ENCODE measurements at places on chromosomes 3 and 15.

- DNase-seq, result no peak
Observed at GRCh38 chr3:194256040-194256945, 94.8 kb downstream of the CPN2 start.

DNA sequence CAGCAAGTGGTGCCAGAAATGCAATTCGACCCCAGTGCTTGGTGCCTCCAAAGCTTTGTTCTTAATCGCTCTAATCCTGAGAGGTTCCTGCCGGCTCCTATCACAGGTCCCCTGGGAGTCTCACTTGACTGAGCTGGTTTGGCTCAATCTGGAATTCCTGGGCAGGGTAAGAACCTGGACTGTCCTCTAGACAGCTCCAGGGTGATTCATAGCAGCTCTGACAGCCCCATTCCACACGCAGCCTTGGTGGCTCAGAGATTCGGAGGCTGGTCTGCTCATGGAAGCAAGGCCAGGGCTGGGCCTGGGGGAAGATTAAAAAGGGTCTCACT lies 37.9 kb downstream of the MYO5C start:
- no peak for DNase-seq

DNA sequence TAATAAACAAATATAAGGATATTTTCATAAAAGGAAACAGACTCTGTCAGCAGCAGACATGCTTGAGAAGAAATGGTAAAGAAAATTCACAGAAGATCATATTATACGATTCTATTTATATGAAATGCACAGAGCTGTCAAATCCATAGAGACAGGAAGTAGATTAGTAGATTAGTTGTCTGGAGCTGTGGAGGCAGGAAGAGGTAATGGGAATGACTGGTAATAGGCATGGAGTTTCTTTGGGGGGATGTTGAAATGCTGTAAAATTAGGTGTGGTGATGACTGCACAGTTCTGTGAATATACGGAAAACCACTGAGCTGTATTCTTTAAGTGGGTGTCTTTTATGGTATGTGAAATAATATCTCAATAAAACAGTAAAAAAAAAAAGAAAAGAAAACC lies 35.3 kb downstream of the CEP152 start:
- no peak for DNase-seq

DNA sequence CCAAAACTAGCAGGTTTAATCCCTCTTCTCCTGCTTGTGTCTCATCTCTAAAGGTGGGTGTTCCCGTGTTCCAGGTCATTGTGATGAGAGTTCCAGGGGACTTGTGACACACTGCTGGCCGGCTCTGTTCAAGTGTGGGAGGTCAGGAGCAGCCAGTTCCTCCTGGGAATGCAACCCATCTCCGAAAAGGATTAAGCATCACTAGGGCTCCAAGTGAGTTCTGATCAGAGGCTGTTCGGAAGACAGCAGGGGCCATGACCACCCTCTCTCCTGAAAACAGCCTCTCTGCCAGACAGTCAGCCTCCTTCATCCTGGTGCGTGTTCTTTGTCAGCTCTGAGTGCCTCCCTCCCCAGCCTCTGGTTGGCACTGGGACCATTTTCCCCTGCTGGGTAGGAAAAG lies at the start of gene TBC1D21:
TBC1D21 (plus strand) TSS at position 109 of the 400 bp plus-strand sequence; CDS start at position 255, 146 bp downstream.
- no peak for DNase-seq

DNA sequence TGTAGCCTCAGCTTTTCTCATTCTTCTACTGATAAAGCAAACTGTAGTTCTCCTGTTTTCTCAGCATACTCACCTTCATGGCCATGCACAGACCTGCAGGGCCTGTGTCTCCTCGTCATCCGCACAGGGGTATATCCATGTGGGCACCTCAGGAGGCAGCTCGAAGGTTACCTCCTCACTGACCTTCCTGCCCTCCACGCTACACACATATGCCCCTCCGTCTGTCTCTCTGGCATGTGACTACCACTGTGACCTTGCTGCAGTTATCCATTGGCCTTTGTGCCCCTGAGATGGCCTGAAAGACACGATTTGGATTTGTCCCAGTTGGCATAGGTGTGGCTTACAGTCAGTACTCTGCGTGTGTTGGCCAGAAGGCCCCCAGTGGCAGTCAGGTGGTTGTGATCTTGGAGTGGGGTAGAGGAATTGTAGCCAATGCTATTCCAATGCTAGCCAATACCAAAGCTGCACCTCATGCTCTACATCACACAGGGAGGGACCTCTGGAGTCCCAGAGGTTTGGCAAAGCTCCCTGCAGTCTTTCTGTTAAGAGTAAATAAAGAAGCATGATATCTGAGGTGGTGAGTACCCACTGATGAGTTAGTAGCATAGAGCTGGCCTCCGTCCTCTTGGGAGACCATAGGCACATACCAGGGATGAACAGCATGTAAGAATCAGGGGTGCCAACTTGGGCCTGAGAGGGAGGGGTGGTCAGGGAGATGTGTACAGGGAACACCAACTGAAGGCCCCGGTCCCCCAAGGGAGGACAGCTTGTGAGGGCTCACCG lies 143.4 kb downstream of the EEFSEC start:
- no peak for DNase-seq

GRCh38 chr15:91476861-91477260 lies 376.6 kb upstream of the SLCO3A1 start:
- no peak for DNase-seq

DNA sequence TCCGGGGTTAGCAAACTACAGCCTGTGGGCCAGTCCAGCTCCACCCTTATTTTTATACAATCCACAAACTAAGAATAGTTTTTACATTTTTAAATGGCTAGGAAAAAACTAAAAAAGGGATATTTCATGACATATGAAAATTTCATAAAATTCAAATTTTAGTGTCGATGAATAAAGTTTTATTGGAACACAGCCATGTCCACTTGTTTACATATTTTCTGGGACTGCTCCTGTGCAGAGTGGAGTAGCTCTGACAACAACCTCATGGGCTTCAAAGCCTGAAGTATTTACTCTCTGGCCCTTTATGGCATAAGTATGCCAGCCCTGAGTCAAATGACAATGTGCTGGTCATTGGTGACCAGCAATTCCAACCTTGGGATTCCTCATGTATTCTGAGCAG lies 17.2 kb downstream of the EFCC1 start:
- DNase-seq, result no peak

DNA sequence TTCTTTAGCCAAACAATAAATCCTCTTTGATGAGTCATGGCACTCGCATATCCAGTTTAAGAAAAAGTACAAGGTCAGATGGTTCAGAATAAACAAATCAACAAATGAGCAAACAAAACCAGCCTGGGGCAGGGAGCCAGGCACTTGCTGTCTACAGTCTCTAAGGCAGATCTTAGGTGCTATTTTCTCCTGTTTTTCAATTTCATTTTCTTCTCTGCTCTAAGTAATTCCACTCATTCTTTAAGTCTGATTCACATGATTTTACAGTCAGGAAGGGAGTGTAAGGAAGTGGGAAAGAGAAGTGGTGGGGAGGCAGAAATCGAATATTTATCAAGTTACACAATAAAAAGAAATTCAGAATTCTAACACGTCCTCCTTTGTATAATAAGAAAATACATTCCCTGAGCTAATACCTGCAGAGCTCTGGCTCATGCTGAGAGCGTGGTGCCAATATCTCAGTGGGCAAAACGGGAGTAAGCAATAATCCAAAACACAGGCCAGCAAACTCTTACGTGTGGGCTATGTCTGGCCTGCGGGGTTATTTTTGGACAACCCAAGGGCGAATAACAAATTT lies 298.6 kb downstream of the ADAMTS17 start:
- DNase-seq, result no peak

DNA sequence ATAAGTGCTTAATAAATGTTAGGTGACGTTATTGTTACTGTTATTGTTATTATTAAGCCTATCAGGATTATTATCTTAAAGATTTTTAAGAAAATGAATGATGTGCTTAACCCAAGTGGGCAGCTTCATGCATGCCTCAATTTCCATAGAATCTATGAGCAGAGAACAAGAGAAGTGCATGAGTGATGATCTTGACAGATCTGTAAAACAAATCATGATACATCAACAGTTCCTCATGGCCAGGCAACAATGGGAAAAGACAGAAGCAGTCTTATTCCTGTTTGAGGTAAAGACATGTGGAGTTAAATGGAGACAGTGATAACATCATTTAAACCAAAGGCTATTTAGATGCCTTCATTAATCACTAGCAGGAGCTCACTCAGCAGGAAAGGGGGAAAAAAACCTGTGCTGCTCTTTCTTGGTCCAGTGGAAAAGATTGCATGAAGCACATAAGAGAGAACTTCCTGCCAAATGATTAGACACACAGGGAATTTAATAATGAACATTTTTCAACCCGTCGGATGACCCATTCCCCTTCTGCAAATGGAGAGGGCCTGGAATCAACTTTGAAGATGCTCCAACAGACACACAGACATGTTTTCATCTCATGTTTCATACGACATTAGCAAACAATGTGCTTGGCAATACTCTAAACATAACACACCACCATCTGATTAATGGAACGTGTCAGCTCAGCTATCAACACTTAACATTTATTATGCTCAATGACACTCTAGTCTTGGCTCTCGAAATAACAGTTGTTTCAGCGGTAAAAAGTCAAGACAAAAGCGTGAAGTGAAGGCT lies 212.2 kb upstream of the LRRN1 start:
- DNase-seq, result no peak
